ENCODE measurements at places on chromosomes 16 and 17. TPM values are rescaled to one million over a fixed set of nuclear protein-coding genes. Genes with fewer than 3 reads are reported as not detected.

Gene GPR142
- polyA plus RNA-seq = 0.13 TPM

Gene DHRS11
- polyA plus RNA-seq = 21.3 TPM

Gene SOX15
- 1.9 TPM for polyA plus RNA-seq

Gene LAT
- polyA plus RNA-seq = 50.5 TPM

Gene MBTD1
- 10.5 TPM for polyA plus RNA-seq

Data from adrenal gland (tissue), 19 donors.